ENCODE measurements at places on chromosomes 4 and X.

DNA sequence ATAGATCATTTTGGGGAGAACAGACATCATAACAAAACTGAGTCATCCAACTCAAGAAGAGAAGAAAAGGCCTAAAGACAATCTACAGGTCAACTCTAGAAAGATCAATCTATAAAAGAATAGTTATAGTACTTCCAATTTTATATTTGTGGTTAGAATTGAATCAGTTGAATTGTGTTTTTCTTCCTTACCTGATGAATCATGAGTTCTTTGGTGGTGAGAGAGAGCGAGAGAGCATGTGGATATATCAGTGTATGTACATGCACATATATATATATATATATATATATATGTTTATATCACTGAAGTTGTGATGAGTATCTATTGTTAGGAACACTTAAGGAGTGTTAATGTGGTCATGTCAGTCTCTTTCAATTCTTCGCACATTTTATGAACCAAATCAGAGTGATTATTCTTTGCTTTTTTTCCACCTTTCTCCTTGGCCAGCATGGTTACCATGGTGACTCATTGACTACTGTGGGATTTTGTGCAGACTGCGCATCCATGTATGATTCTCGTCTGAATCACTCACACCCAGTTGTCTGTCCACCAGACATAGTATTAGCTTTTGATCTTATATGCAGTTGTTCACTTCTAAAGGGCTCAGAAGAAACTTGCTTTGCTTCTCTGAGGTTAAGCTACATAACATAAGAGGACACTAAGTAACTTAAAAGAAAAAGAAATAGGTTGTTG is 90.4 kb upstream of the RAB40AL start:
- no peak for DNase-seq

DNA sequence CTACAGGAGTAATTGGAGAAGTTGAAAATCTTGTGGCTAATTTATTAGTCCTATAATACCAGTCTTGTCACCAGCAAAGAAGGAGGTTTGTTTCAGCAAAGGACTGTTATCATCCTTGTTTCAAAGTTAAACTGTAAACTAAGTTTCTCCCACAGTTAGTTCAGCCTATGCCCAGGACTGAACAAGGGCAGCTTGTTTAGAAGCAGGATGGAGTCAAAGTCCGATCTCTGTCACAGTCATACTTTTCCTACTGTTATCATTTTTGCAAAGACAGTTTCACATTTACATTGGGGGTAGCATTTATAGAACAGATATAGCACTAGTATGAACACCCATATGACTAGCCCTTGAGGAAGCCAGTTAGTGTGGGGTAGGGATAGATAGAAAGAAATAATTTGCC is 46.4 kb downstream of the AKAP4 start:
- DNase-seq = peak; percentile 1

DNA sequence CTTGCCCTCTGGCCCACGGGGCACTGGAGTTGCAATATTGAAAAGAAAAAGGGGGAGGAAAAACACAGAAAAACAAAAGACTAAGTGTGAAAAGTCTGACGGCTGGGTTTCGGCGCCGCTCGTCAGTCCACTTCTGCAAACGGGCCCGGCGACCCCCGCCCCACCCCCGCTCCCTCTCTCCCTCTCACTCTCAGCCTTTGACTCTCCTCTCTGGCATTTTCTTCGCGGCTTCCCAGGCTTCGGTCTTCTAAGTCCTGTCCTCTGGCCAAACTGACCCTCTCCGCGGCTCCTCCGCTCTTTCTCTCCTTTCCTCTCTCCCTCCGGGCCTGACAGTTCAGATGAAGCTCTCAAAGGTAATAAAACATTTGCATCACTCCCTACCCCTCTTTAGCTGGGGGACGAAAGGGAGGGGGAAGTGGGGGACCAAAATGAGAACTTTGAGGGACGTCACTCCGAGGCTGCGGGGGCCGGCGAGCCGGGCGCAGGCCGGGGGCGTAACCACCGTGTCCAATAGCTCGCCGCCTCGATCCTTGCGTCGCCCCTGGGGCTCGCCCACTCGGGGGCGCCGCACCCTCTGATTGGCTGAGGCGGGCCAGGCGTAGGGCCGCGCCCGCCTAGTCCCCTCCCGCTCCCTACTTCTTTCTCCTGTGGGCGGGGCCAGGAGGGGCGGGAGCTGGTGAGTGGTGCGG is at the start of gene NKX6-1:
TSS of gene NKX6-1 (minus strand) at position 358 of the 689 bp plus-strand sequence. CDS start 1,064 bp downstream, outside the sequence.
- DNase-seq = peak; percentile 88

DNA sequence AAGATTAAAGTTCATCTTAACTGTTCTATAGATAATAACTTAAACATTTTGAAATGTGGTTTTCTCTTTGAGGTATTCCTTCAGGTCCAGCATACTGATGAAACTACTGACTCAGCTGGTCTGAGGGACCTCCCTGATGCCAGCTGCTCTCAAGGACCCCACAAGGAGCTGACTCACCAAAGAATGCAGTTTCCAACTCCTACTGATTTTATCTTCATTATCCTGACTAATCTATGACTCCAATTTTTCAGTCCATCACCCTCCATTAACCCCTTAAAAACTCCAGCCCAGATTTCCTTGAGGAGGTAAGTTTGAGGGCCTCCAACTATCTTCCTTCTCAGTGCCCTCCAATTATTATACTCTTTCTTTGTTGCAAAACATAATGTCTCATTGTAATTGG is 1.4 kb upstream of the UGT2B4 start:
- DNase-seq = no peak

GRCh38 chr4:145523117-145523516 is 41.5 kb downstream of the SMAD1 start:
- no peak for DNase-seq

Data from COLO829 (cell line).